ENCODE measurements at places on chromosomes 12 and 14. TPM values are rescaled to one million over a fixed set of nuclear protein-coding genes. Genes with fewer than 3 reads are reported as not detected.

The LHX5 gene
- total RNA-seq = not detected

GRCh38 chr12:122593910-122594309 lies 66.9 kb downstream of the KNTC1 start:
- DNase-seq = no peak

DNA sequence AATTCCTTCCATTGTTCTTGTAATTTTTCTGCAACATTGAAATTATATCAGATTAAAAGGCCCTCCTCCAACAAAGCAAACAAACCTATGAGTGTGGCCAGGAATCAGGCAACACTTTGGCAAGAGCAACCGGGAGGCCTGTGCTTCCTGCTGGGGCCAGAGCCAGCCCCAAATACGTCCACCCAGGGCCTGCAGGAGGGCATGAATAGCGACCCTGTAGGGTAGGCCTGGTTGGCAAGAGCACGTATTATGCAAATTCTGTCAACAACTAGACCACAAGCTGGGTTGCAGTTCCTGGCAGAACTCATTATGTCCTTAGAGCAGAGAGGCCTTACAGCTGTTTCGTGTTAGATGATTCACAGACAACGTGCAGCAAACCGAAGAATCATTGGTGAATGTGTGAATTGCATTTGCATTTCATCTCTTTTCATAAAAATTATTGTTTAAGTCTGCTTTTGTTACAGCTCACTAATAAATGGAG lies 26.9 kb upstream of the LGALS3 start:
- DNase-seq = peak; percentile 88

The NXPH4 gene
- total RNA-seq = 0.68 TPM

DNA sequence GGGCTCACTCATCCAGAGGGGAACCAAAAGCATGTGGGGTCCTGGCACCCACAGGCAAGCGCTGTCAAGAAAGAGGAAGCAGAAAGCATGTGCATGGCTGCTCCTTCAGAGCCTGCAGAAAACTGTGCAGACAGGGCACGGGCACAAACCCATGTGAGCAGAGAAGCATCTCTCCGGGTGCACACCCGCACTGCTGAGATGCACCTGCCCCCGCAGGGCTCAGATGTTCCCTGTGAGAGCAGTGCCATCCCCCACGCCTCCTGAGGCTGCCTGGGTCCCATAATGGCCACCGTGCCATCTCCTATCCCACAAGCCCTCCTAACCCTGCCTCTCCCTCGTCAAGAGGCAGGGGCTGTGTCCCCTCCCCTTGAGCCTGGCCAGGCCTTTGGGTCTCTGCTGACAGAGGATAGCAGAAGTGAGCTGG lies 32.3 kb upstream of the INF2 start:
- DNase-seq = peak; percentile 39

All from activated CD8-positive, alpha-beta memory T cell treated with anti-CD3 and anti-CD28 coated beads, Interleukin-2, amount 10 ng/mL, durations not matched to agents 7 days and 5 days (primary cell).